ENCODE measurements at places on chromosomes 4 and X. TPM values are rescaled to one million over a fixed set of nuclear protein-coding genes. Genes with fewer than 3 reads are reported as not detected.

The DMRTC1B gene
- not detected for total RNA-seq

The MXRA5 gene
- 0.44 TPM for total RNA-seq

The FGFBP2 gene
- total RNA-seq = not detected

The CLDN2 gene
- not detected for total RNA-seq

The ARMCX4 gene
- total RNA-seq = 5.8 TPM

The CDKL2 gene
- 2.1 TPM for total RNA-seq

The CHRNA9 gene
- not detected for total RNA-seq

The SPARCL1 gene
- not detected for total RNA-seq

The TMPRSS11D gene
- total RNA-seq = not detected

The ATP8A1 gene
- total RNA-seq = 9.7 TPM

The KLHL13 gene
- total RNA-seq = 3.9 TPM

The REST gene
- 47.9 TPM for total RNA-seq

The USP27X gene
- total RNA-seq = 2.1 TPM

The MMRN1 gene
- total RNA-seq = 28.7 TPM

The TEX11 gene
- not detected for total RNA-seq

The LYAR gene
- 12.5 TPM for total RNA-seq

The AMTN gene
- total RNA-seq = not detected

The CLNK gene
- total RNA-seq = under 0.01 TPM

The BTC gene
- total RNA-seq = 0.39 TPM

The TMSB15A gene
- 0.44 TPM for total RNA-seq

The MAGED4 gene
- total RNA-seq = 4.6 TPM

The YY2 gene
- 2.7 TPM for total RNA-seq

The UGT2A1 gene
- not detected for total RNA-seq

The ETDA gene
- total RNA-seq = not detected

The USP53 gene
- total RNA-seq = 15.8 TPM

The NAP1L5 gene
- 2.8 TPM for total RNA-seq

The APOO gene
- 16.2 TPM for total RNA-seq

The NKX3-2 gene
- not detected for total RNA-seq

The ZXDA gene
- total RNA-seq = 7.6 TPM

The GPC3 gene
- not detected for total RNA-seq

The CXorf51A gene
- not detected for total RNA-seq

The PPP1R2C gene
- not detected for total RNA-seq

The NUDT6 gene
- 6.9 TPM for total RNA-seq

The FAM47E gene
- total RNA-seq = not detected

The LAMTOR3 gene
- total RNA-seq = 37.7 TPM

The MAGEA2 gene
- total RNA-seq = not detected

The CTAG1A gene
- not detected for total RNA-seq

The PAGE2B gene
- total RNA-seq = not detected

The FHIP1A gene
- 1.3 TPM for total RNA-seq

The TRIM61 gene
- not detected for total RNA-seq

The HGFAC gene
- 0.64 TPM for total RNA-seq

The HMX1 gene
- total RNA-seq = not detected

The TEX13B gene
- 0.47 TPM for total RNA-seq

The FAM149A gene
- 1.2 TPM for total RNA-seq

The TMEM184C gene
- 20.0 TPM for total RNA-seq

The MBTPS2 gene
- total RNA-seq = 11.2 TPM

The UBE2D3 gene
- total RNA-seq = 319 TPM

The NLGN3 gene
- 0.10 TPM for total RNA-seq

The HSPA4L gene
- total RNA-seq = 6.9 TPM

The STARD8 gene
- 12.7 TPM for total RNA-seq

The VCX3A gene
- total RNA-seq = not detected

The SFRP2 gene
- not detected for total RNA-seq

The PCDH11X gene
- not detected for total RNA-seq

The PFKFB1 gene
- total RNA-seq = not detected

The FGF13 gene
- total RNA-seq = 27.4 TPM

The TMPRSS11F gene
- not detected for total RNA-seq
